Midbrain (tissue), 1 donor: ENCODE measurements at places on chromosomes 13 and 19.

DNA sequence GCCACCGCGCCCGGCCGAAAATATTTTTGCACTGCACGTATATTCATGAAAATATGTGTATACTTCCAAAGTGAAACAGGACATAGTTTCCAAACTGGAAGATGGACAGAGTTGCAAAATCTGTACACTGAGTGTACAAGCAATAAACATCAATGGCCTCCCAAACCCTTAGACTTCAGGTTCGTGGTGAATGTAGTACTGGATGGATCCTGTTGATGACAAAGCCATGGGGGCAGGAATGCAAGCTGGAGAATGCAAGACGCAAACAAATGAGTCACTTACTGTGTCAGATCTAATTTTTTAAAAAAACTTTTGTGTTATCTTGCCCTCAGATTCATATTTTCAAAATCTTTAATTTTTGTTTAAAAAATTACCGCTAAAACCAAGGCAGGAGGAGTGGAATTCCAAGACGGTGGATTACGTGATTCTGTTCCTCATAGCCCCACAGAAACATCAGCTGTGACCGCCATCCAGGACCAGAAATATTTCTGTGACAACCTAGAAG, 12.7 kb upstream of the LILRA2 start:
- no peak for DNase-seq

- DNase-seq = no peak
Measured at GRCh38 chr13:101455863-101456262, 3.4 kb downstream of the ITGBL1 start.

DNA sequence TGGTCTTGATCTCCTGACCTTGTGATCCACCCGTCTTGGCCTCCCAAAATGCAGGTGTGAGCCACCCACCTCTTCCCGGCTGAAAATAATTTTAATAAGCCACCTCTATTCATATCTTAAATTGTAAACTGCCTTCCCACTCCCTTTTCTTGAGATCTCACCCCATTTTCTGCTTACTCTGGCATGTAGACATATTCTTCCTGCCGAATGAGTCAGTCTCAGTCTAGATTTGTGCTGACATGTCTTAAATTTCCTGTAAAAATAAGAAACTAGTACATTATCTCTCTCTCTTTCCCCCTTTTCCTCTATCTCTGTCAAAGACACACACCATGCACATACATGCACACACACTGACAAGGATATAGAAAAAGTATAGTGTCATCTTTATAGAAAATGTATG, 60.9 kb downstream of the THSD1 start:
- no peak for DNase-seq

GRCh38 chr19:14871619-14872230, 14.2 kb downstream of the OR7A17 start:
- DNase-seq = peak; percentile 26

GRCh38 chr13:52775511-52775910, 35.9 kb upstream of the CNMD start:
- DNase-seq = no peak

GRCh38 chr19:27676877-27677276, 1536.1 kb downstream of the UQCRFS1 start:
- DNase-seq = no peak

DNA sequence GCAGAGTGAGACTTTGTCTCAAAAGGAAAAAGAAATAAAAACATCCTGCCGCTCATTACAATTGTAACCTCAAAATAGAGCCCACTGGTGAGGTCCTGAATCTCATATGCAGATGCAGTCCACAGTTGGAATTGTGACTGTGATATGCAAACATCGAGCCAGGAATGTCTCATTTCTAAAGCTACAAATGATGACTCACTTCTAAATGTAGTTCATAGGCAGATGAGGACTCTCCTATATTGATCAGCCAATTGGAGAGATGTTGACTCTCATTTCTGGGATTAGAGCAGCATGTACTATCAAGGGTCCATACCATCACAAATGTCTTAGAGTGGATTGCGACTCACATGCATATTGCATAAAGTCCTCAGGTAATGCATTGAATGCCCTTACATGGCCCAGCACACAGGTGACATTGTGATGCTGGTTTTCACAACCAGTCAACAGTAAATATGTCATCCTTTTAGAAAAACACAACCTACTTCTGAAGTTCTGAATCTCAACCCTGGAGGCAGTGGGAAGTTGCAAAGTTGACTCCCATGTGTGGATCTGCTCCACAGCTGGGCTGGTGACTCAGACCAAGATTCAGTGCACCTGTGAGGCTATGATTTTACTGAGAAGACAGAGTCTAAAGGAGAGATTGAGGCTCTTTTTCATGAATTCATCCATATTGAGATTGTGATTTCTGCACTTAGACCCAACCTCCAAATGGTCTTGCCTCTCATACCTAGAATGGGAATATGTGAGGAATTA, 16.9 kb upstream of the ZNF254 start:
- DNase-seq = no peak

- DNase-seq = no peak
Measured at GRCh38 chr13:50322006-50322405, 306.8 kb downstream of the KCNRG start.

GRCh38 chr19:40443131-40443999, 770 bp downstream of the SERTAD3 start:
- peak; percentile 97 for DNase-seq

GRCh38 chr19:45972081-45972946, 1.4 kb downstream of the NOVA2 start:
- DNase-seq = no peak

DNA sequence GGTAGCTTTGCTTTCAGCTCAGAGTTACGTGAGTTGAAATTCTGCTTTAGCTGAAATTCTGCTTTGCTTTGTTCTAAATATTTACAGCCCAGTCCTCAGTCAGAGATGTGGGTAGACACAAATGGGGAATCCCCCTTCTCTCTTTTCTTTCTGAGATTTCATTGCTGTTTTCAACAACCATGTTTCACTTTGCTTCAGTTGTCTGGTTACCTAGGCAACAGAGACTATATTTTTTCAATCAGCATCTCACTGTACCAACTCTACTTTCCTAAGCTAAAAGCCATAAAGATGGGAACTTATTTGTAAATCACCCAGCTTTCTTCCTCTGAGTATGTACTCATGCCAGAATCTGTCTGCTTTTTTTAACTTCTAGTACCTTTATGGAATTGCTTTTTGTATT, 509.0 kb downstream of the OLFM4 start:
- no peak for DNase-seq

- DNase-seq = no peak
Measured at GRCh38 chr13:76942363-76942762, 5.9 kb upstream of the ACOD1 start.

DNA sequence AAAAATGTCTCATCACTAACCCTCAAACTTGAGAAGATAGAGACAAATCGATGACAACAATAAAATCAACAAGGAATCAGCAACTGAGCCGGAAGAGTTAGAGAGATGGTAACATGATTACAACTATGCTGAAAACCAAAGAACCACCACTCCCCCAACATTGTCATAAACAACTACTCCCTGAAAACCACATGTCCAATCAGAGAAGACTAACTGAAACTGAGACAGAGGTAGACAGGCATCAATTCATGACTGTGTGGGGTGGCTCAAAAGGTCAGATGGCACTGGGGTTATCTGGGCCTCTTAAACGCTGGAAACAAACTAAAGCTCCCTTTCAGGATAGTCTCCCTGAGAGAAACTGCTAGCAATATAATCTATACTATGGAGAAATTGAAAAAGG, 488.8 kb downstream of the KCTD12 start:
- DNase-seq = no peak

- no peak for DNase-seq
Measured at GRCh38 chr19:9485140-9485539, 13.3 kb downstream of the ZNF560 start.

DNA sequence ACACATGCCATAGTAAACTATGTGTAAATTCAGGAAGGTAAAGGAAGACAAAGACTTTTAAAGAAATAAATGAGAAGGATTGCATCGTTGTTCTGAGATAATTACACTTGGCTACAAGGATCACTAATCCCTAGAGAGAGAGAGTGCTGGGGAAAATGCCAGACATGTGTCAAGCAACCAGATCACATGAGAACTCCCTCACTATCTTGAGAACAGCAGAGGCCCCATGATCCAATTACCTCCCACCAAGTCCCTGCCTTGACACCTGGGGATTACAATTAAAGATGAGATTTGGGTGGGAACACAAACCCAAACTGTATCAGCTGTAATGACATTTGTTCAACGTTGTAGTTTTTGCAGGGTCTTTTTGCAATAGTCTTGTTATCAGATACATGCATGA, 1600.9 kb upstream of the MIR17HG start:
- DNase-seq = no peak

DNA sequence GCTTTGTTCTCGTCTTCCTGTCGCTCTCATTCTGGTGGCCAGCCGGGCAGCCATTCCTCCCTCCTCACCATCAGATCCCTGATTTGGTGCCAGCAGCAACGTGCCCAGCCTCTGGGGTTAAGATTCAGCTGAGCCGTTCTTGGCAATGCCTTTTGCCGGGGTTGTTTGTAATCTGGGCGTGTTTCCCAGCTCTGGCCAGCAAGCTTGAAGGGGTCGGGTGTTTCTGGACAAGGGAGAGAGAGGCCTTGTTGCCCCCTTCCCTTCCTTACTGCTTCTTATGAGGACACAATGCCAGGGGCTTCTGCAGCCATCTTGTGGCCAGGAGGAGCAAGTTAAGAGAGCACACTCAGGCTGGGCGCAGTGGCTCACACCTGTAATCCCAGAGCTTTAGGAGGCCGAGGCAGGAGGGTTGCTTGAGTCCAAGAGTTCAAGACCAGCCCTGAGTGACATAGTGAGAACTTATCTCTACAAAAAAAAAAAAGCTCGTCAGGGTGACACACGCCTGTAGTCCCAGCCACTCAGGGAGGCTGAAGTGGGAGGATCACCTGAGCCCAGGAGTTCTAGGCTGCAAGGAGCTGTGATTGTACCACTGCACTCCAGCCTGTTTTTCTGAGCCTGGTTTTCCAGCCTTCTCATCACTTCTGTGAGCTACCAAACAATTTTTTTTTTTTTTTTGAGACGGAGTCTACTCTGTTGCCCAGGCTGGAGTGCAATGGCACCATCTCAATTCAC, 10.7 kb upstream of the CRTC1 start:
- peak; percentile 41 for DNase-seq

GRCh38 chr13:44234566-44234965, 139.1 kb upstream of the SERP2 start:
- no peak for DNase-seq

DNA sequence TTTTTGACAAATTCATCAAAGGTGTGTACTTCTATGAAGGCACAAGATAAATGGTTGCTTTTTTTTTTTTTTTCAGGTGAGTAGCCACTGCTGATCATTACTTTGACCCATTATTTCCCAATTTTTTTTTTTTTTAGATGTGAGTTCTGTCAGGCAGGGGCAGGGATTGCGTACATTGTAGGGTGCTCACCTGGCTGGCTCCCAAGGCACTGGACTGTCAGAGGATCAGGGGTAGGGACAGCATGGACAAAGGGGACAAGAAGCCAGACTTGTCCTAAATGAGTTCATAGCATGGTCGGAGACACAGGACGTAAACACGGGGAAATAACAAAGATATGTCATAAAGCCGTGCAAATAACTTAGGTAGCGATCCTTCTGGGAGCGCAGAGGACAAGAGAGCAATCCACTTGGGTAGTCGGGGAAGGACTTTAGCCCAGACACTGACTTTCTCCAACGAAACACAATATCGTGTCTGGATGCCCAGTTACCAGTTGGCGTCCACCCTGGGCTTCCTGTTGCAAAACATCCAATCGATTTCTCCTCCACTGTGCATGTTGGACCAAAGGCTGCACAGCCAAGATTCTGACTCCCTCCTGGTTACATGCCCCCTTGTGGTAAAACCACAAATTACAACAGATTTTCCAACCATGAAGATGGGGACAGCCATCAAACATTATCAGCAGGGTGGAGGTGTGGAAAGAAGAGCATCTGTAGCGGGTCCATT, 27.5 kb upstream of the KATNAL1 start:
- peak; percentile 58 for DNase-seq

- peak; percentile 51 for DNase-seq
Measured at GRCh38 chr13:51222037-51222685, at the start of gene FAM124A. FAM124A (plus strand) TSS chr13:51222398; CDS start chr13:51222502, 104 bp downstream.

GRCh38 chr19:37691881-37692504, 27.6 kb downstream of the ZNF607 start:
- peak; percentile 89 for DNase-seq

DNA sequence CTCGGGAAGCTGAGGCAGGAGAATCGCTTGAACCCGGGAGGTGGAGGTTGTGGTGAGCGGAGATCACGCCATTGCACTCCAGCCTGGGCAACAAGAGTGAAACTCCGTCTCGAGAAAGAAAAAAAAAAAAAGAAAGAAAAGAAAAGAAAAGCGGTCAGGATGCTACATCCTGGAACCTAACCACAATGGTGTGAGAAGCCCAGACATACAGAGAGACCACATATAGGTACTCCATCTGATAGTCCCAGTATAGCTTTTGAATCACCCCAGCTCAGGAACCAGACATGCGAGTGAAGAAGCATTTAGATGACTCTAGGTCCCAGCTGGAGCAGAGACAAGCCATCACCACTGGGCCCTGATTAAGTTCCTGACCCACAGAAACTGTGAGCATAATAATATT, 3.2 kb downstream of the IFNL1 start:
- DNase-seq = no peak

GRCh38 chr13:36166046-36166445, 34.9 kb upstream of the DCLK1 start:
- DNase-seq = no peak

GRCh38 chr19:45385392-45386221, 15.2 kb upstream of the ERCC2 start:
- no peak for DNase-seq

DNA sequence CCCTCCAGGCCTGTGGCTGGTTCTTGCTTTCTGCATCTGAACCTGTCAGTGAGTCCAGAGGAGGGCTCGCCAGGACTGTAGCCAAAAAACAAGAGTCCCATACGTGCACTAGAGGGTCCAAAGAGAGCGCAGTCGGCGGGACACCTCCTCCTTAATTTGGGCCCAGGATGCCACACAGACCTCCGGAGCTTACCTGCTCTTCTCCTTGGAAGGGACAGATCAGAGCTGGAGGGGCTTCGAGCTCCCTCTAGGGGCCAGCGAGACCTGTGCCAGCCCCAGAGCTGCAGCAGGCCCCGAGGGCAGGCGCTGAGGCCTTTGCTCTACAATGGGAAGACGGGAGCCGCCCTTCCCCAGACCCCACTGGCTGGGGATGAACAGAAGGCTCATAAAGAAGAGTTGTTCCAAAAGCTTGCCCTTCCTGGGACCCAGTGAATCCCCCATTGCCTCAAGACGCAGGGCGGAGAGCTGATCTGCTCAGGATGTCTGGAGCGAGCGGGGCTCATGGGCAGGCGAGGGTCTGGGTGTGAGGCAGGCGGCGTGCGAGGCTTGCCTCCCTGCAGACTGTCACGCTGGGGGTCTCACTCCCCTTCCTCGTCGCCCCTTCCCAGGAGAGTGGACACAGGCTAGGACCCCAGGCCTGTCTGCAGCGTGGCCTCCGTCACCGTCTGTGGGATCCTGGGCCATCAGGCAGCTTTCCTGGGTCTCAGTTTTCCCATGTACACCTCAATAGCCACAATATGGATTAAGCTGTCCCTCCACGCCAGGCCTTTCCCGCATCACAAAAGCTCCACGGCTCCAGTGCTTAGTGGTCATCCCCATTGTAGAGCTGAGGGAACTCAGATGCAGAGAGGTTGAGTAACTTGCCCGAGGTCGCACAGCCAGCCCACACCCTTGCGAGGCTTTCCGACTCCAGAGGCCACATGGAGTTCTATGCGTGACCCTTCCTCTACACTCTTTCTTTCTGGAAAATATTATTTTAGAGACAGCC, 46.9 kb upstream of the VSTM2B start:
- DNase-seq = peak; percentile 31

- DNase-seq = peak; percentile 22
Measured at GRCh38 chr19:17370026-17370587, 7.0 kb downstream of the PLVAP start.
